ENCODE measurements at places on chromosomes 5 and 9.

DNA sequence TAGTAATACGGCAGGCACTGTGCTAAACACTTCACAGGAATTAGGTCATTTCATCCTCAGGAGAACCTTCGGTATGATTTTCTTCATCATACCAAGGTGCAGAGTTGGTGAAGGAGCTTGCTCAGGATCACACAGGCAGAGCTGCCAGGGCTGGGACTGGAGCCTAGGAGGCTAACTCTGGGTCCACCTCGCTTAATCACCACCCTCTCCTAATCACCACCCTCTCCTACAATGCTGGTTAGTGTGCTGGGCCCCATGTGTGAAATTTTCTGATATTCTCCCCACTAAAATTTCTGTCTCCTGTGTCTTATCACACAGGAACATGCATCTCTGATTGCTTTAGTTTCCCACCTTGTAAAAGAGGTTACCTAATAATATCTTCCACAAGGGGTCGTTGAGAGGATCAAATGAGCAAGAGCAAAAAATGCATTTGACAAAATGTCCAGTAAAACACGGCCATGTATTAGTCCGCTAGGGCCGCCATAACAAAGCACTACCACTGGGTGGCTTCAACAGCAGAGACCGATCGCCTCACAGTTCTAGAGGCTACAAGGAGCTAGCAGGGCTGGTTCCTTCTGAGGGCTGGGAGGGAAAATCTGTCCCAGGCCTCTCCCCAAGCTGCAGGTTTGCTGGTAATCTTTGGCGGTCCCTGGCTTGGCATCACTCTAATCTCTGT is 128.2 kb upstream of the NFIB start:
- DNase-seq, result peak; percentile 36

DNA sequence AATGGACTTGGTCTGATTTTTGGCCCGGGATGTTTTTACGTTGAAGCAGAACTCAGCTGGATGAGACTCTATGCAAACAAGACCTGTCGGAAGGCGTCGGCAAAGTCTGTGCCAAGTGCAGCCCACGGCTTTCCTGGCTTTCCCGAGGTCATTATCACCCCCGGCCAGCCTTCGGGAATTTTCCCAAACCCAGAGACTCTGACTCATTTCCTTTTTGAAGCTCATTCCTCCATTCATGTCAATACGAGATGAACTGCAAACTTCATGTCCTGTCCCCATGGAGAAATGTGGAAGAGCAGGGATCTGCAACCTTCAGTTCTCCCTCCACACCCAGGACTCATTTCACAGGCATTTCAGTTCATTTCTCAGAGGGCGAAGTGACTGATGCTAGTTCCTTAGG is 95.3 kb downstream of the IRX2 start:
- DNase-seq, result no peak

- DNase-seq, result no peak
Measured at GRCh38 chr5:149478761-149479160, 72.5 kb downstream of the CSNK1A1 start.

- DNase-seq, result no peak
Measured at GRCh38 chr5:14148890-14149671, 5.9 kb downstream of the TRIO start.

DNA sequence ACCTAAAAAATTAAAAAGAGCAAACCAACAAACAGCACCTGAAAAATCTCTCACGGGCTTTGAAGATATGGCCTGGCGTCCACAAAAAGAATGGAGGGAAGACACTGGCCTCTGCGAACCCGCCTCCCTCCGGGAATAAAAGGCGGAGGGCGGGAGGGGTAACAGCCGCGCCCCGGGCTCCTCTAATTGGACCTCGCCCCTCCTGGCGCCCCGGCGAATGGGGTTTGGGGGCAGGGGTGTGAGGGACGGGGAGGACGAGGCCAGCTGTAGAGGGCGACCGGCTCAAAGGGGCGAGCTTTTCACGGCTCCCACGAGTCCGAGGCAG is 753 bp downstream of the FANCC start:
- peak; percentile 82 for DNase-seq

Measured in erythroblast (primary cell).